ENCODE measurements at places on chromosomes 11 and 22. TPM values are rescaled to one million over a fixed set of nuclear protein-coding genes. Genes with fewer than 3 reads are reported as not detected.

GNAZ gene
- polyA plus RNA-seq, result 0.62 TPM

SLC22A6 gene
- not detected for polyA plus RNA-seq

ST14 gene
- 13.4 TPM for polyA plus RNA-seq

OR5AR1 gene
- polyA plus RNA-seq, result not detected

NXPE4 gene
- not detected for polyA plus RNA-seq

C11orf54 gene
- polyA plus RNA-seq, result 19.0 TPM

RBMXL2 gene
- not detected for polyA plus RNA-seq

SLC6A5 gene
- not detected for polyA plus RNA-seq

DEFB131B gene
- polyA plus RNA-seq, result not detected

ADORA2A gene
- 43.9 TPM for polyA plus RNA-seq

SCGB2A2 gene
- polyA plus RNA-seq, result not detected

TREH gene
- polyA plus RNA-seq, result not detected

TUG1 gene
- 27.9 TPM for polyA plus RNA-seq

OR52D1 gene
- not detected for polyA plus RNA-seq

OR2AG2 gene
- not detected for polyA plus RNA-seq

CCDC188 gene
- not detected for polyA plus RNA-seq

MYO18B gene
- polyA plus RNA-seq, result not detected

MFNG gene
- 162 TPM for polyA plus RNA-seq

PITPNB gene
- polyA plus RNA-seq, result 67.5 TPM

PARVB gene
- polyA plus RNA-seq, result 24.3 TPM

TSGA10IP gene
- not detected for polyA plus RNA-seq

PVALB gene
- not detected for polyA plus RNA-seq

UBE2L3 gene
- 104 TPM for polyA plus RNA-seq

OR6M1 gene
- polyA plus RNA-seq, result not detected

ZNRD2 gene
- 74.5 TPM for polyA plus RNA-seq

SPDYC gene
- polyA plus RNA-seq, result not detected

RFPL2 gene
- polyA plus RNA-seq, result not detected

CTSF gene
- polyA plus RNA-seq, result 13.0 TPM

LYVE1 gene
- polyA plus RNA-seq, result 0.38 TPM

TTC36 gene
- polyA plus RNA-seq, result not detected

GPHA2 gene
- not detected for polyA plus RNA-seq

PATE2 gene
- not detected for polyA plus RNA-seq

C11orf97 gene
- not detected for polyA plus RNA-seq

MRGPRE gene
- polyA plus RNA-seq, result not detected

KIRREL3 gene
- polyA plus RNA-seq, result not detected

OR52B2 gene
- polyA plus RNA-seq, result not detected

TESMIN gene
- polyA plus RNA-seq, result 2.2 TPM

CYB561A3 gene
- polyA plus RNA-seq, result 1,945 TPM

SCUBE1 gene
- polyA plus RNA-seq, result not detected

PIK3IP1 gene
- 170 TPM for polyA plus RNA-seq

RIMBP3B gene
- polyA plus RNA-seq, result 0.10 TPM

APOL3 gene
- 37.1 TPM for polyA plus RNA-seq

MOGAT2 gene
- not detected for polyA plus RNA-seq

PARVG gene
- 151 TPM for polyA plus RNA-seq

ENTHD1 gene
- polyA plus RNA-seq, result not detected

UBE4A gene
- polyA plus RNA-seq, result 27.5 TPM

HPX gene
- polyA plus RNA-seq, result not detected

IMMP1L gene
- 49.2 TPM for polyA plus RNA-seq

HEPACAM gene
- not detected for polyA plus RNA-seq

TAF6L gene
- polyA plus RNA-seq, result 9.1 TPM

CNIH2 gene
- not detected for polyA plus RNA-seq

CDPF1 gene
- 28.7 TPM for polyA plus RNA-seq

RPL27A gene
- polyA plus RNA-seq, result 3,844 TPM

MEI1 gene
- 81.9 TPM for polyA plus RNA-seq

PTPRCAP gene
- polyA plus RNA-seq, result 956 TPM
